ENCODE measurements at places on chromosomes 4 and X. TPM values are rescaled to one million over a fixed set of nuclear protein-coding genes. Genes with fewer than 3 reads are reported as not detected.

GRCh38 chrX:40154853-40155588 lies 57.3 kb upstream of the BCOR start:
- peaks cover 7% of the 10 kb centered on the region for H3K4me1 ChIP-seq
- DNase-seq: no peak
- no peak overlapping the region for H3K27ac ChIP-seq
- no peaks in the 10 kb centered on the region for H3K36me3 ChIP-seq

- H3K36me3 ChIP-seq: no peaks in the 10 kb centered on the region
- H3K4me3 ChIP-seq: no peak overlapping the region
- H3K27ac ChIP-seq: no peak overlapping the region
- DNase-seq: no peak
- no peaks in the 10 kb centered on the region for H3K4me1 ChIP-seq
Measured at GRCh38 chrX:56029691-56030090, 202.5 kb upstream of the KLF8 start.

DNA sequence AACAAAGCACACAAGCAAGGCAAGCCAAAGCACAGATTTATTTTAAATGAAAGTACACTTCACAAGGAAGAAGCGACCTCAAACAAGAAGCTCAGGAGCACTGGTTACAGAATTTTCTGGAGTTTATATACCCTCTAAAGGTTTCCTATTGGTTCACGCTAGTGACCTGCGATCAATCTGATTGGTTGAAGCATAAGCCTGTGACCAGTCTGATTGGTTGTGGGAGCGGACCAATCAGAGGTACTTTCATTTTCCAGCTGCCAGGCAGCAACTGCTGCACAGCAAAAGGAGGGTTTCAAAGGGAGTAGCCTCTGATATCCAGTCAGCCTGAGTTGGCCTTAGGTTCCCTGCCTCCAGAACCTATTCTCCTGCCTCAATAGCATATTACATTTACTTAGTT lies 4.6 kb upstream of the AREG start:
- no peak for DNase-seq
- peaks cover 2% of the 10 kb centered on the region for H3K27me3 ChIP-seq
- no peak overlapping the region for H3K4me3 ChIP-seq
- peaks cover 8% of the 10 kb centered on the region for H3K4me1 ChIP-seq

Gene ZNF157
- total RNA-seq: 0.53 TPM

Gene CSN2
- not detected for total RNA-seq

Gene DYNLT3
- 27.2 TPM for total RNA-seq
